CD4-positive, alpha-beta T cell treated with Interleukin-10 for 1 hour (primary cell): ENCODE measurements at places on chromosomes 2 and 18.

GRCh38 chr2:178819147-178819875 is 12.1 kb upstream of the TTN start:
- DNase-seq = no peak

DNA sequence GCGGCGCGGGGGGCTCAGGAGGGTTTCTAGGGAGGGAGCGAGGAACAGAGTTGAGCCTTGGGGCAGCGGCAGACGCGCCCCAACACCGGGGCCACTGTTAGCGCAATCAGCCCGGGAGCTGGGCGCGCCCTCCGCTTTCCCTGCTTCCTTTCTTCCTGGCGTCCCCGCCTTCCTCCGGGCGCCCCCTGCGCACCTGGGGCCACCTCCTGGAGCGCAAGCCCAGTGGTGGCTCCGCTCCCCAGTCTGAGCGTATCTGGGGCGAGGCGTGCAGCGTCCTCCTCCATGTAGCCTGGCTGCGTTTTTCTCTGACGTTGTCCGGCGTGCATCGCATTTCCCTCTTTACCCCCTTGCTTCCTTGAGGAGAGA is 5.2 kb downstream of the PROC start:
- DNase-seq = no peak

DNA sequence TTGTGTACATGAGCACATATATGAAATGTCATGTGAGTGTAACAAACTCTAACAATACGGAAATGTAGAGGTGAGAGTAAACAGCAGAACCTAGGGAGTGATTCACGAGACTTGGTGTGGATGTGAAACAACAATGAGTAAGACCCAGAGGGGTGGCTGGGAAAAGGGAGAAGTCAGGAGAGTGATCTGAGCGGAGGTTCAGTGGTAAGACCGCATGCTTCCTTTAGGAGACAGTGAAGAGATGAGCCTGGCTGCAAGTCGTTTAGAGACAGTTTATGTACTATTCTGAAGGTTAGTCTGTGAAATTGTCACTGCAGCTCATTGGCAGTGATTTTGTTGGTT is 150.6 kb downstream of the PRPF40A start:
- peak; percentile 2 for DNase-seq

- DNase-seq = no peak
Observed at GRCh38 chr2:139007130-139007529, 226.9 kb upstream of the NXPH2 start.

DNA sequence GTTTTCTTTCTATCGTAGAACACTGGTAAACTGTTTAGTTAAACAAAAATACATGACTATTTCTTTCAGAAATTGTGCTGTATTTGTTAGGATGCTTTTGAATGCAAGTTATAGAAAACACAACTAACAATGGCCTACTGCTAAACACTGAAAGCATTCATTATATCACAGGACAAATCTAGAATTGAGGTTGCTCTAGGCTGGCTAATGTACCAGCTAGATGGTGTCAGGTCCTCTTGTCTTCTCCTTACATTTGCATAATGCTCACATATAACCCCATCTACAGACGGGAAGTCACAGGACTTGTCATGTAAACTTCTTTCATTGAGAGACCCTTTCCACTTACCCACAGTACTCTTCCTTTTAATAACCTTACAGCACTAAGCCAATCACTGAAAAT is 586.8 kb downstream of the DSC3 start:
- no peak for DNase-seq

DNA sequence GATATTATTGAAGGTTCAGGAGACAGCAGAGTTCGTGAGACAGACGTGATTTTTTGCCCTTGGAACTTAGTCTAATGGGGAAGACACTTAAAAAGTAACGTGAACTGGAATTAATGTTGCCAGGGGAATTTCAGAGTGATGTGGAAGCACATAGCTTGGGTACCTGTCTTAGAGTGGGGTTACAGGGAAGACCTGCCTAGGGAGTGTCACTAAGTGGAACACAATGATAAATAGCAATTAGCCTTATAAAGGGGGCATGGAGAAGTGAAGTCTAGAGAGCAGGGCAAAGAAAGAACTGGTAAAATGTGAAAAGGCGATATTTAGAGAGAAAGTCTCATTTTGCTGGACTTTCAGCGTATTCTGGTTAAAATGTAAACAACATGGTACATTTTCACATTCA is 306.0 kb upstream of the TCF4 start:
- DNase-seq = no peak

- DNase-seq = no peak
Observed at GRCh38 chr2:239157269-239157668, 243.6 kb downstream of the HDAC4 start.

DNA sequence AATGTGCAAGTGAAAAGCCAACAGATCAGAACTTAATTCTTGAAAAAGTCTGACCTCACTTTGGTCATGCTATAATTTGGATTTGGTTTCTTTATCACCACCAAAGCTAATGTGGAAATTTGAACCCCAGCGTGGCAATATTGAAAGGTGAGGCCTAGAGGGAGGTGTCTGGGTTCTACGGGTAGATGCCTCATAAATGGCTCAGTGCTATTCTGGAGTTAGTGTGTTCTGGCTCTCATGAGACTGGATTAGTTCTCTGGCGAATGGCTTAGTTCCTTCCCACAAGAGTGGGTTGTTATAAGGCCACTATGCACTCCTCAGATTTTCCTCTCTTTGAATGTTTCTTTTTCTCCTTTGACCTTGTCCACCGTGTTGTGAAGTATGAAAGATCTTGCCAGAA is 22.3 kb downstream of the ORC4 start:
- no peak for DNase-seq

GRCh38 chr2:143088388-143088787 is 40.8 kb upstream of the ARHGAP15 start:
- no peak for DNase-seq

- DNase-seq = peak; percentile 67
Observed at GRCh38 chr2:44169155-44169898, 652 bp downstream of the PPM1B start.

GRCh38 chr2:4900861-4901770 is 791.1 kb upstream of the SOX11 start:
- no peak for DNase-seq

GRCh38 chr2:188668017-188668680 is 306.0 kb upstream of the COL3A1 start:
- DNase-seq = no peak

DNA sequence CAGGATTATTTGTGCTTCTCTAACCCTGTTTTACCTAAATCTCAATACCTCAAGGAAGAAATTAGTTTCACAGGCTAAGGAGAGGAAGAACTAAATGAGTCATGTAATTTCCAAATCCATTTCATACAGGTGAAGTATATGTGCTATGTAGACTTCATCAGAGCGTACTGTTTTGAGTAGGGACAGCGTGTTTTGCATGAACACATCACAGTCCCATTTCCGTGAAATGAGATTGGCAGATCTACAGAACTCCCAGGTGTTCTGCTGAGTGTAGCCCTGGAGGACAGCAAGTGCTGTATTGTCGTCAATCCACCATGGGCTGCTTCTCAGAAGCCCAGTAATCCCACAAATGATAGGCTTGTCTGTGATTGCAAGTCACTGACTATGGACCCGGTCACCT is 97.7 kb downstream of the XRCC5 start:
- DNase-seq = no peak

- DNase-seq = no peak
Observed at GRCh38 chr2:107005853-107006252, 119.9 kb upstream of the ST6GAL2 start.

- DNase-seq = no peak
Observed at GRCh38 chr2:18620867-18621632, 31.7 kb upstream of the NT5C1B start.

- DNase-seq = peak; percentile 53
Observed at GRCh38 chr2:196914867-196915460, 11.5 kb downstream of the PGAP1 start.

DNA sequence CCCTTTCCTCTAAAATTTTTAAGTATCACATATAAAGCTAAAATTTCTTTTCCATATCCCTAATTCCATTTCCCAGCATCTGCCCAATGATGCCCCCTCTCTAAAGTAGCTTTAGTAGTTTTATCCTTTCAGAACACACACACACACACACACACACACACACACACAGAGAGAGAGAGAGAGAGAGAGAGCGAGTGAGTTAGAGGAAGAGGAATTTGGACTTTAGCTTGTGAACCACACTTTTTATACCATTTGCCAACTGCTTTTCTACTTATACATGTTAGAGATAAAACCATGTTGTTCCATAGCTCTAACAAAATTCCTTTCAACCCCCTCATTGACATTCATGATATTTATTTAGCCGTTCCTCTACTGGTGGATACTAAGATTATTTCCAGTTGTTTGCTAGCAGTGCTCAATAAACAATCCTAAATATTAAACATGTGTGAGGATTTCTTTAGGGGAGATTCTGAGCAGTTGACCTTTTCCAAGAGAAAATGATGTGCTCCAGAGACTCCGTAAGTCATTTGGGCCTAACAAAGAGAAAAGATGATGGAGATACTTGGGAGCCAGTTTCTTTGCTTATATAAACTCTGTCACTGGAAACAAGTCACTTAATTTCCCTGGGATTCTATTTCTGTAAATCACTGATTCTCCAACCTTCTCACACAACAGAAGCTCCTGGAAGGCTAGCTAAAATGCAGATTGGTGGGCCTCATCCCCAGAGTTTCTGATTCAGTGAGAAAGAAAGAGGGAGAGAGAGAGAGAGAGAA is 229.7 kb upstream of the SP5 start:
- no peak for DNase-seq

GRCh38 chr2:177029901-177030300 is 182.7 kb upstream of the HNRNPA3 start:
- no peak for DNase-seq

DNA sequence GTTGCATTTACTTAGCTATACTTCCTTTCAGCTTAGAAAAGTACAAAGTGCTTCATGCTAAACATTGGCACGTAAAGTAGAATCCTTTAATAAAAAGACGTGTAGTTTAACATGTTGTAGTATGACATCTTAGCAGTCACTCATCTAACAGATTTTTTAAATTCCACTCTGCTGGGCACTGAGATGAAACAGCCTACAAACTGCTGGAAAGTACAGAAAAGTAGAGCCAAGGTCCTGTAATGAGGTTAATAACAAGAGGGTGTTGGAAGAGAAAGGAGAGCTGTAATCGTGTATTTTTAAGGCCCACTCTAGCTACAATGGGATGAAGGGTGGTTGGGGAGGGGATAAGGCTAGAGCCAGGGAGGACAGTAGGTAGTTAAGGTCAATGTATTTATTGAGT is 10.7 kb downstream of the CD8A start:
- no peak for DNase-seq

GRCh38 chr2:11616851-11617415 is 53.1 kb downstream of the NTSR2 start:
- DNase-seq = no peak

DNA sequence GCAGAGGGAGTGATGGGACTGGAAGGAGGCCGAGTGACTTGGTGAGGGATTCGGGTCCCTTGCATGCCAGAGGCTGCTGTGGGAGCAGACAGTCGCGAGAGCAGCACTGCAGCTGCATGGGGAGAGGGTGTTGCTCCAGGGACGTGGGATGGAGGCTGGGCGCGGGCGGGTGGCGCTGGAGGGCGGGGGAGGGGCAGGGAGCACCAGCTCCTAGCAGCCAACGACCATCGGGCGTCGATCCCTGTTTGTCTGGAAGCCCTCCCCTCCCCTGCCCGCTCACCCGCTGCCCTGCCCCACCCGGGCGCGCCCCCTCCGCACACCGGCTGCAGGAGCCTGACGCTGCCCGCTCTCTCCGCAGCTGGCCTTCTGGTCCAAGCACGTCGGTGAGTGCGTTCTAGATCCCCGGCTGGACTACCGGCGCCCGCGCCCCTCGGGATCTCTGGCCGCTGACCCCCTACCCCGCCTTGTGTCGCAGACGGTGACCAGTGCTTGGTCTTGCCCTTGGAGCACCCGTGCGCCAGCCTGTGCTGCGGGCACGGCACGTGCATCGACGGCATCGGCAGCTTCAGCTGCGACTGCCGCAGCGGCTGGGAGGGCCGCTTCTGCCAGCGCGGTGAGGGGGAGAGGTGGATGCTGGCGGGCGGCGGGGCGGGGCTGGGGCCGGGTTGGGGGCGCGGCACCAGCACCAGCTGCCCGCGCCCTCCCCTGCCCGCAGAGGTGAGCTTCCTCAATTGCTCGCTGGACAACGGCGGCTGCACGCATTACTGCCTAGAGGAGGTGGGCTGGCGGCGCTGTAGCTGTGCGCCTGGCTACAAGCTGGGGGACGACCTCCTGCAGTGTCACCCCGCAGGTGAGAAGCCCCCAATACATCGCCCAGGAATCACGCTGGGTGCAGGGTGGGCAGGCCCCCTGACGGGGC is 4.6 kb downstream of the PROC start:
- DNase-seq = no peak

DNA sequence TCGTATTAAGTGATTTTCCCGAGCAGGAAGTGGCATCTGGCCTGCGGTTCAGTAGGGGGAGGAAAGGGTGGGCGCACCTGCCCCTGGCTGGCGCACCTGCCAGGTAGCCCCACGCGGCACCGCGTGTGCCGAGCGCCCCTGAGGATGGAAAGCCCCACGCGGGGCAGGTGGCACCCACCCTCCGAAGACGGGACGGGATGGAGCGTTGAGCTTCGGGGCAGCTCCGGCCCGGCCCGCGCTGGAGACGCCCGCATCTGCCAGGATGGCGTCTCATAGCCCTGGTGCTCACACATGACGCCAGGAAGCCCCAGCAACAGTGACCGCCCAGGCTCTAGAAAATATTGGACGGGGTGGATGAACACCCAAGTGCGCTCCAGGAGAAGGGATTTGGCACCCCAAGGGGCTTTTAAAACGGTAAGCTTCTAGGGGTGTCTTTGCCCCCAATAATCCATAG is 2.5 kb upstream of the NFATC1 start:
- peak; percentile 44 for DNase-seq

DNA sequence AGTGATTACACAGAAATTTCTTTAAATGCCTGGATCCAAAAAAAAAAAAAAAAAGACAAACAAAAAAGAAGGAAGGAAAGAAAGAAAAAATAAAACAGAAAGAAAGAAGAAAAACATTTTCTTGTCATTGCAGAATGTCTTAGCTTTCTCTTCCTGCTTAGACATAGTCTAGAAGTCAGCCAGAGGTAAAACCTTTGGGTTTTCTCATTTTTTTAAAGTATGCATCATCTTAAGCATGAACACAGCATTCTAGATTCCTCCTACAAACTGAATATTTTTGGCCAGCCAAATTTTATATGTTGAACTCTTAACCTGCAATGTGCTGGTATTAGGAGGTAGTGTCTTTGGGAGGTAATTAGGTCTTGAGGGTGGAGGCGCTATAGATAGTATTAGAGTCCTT is 243.9 kb downstream of the TRIB2 start:
- DNase-seq = no peak

DNA sequence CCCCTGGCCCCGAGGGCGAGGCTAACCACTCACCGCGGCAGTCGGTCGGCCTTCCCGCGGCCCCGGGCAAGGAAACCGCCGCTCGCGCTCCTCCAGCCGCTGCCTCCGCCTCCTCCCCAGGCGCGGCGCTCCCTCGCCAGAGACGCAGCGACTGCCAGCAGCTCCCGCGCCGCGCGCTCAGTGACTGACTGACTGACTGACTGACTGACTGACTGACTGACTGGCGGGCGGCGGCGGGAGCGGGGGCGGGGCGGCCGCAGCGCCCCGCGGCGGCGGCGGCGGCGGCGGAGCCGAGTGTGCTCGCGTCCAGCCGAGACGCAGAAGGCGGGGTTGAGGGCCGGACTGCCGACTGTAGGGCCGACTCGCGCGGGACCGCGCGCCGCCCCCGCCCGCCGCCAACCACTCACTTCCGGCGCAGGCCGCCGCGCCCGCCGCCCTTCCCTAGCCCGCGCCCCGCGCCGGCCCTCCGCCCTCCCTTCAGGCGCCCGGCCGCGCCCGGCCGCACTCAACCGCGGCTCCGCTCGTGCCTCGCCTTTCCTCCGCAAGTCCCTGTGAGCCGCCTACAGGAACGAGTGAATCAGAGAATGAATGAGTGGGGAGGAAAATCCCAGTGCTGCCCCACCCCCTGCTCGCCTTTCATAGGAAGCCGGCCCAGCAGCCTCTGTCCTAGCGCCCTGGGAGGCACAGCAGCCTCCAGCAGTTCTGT is at the start of gene RAPH1:
RAPH1 (minus strand) TSS at position 224 of the 706 bp plus-strand sequence. CDS start 39,948 bp downstream, outside the sequence.
- DNase-seq = peak; percentile 58
